ENCODE measurements at places on chromosomes 3 and 15.

- no peak for DNase-seq
These were observed 254.3 kb downstream of the ZNF621 start for GRCh38 chr3:40779039-40779438.

GRCh38 chr15:101244036-101244781, 7.6 kb downstream of the CHSY1 start:
- no peak for DNase-seq

DNA sequence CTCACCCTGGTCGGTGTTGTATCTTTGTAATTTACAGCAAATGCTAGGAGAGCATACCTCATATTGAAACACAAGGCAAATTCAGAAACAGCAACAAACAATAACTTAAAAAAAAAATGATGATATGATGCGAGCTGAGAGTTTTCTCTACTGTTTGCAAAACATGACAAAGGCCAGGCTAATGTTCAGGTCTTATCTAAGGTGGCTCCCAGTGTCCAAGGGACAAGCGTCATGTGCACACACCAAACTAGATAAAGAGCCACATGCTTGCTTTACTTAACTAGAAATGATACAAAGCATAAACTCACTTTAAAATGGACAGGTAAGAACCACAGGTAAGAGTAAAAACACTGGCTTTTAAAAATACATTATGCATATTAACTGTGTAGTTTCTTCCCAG, 375.9 kb downstream of the FOXP1 start:
- no peak for DNase-seq

DNA sequence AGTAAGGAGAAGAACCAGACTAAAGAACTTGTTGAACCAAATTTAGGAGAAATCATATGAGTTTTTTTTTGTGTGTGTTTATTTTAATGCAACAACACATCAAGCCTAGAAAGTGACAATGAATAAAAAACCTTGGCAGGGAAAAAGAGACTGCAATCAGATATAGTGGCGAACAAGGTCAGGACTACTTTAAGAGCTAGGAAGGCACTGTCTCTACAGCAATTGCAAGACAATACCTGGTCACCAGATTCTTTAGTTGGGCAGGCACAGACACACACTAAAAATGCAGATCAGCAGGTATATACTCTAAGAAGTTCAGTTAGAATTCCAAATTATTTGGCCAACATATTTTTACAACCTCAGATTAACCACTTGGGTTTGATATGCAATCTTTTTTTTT, 30.8 kb upstream of the GMPPB start:
- no peak for DNase-seq

GRCh38 chr3:64827431-64827830, 139.6 kb upstream of the ADAMTS9 start:
- no peak for DNase-seq

GRCh38 chr3:151265866-151266265, 12.5 kb downstream of the P2RY14 start:
- DNase-seq = no peak

- no peak for DNase-seq
These were observed 165.5 kb downstream of the ALCAM start for GRCh38 chr3:105532251-105532650.

- no peak for DNase-seq
These were observed 148.9 kb upstream of the TBC1D5 start for GRCh38 chr3:17891139-17891856.

DNA sequence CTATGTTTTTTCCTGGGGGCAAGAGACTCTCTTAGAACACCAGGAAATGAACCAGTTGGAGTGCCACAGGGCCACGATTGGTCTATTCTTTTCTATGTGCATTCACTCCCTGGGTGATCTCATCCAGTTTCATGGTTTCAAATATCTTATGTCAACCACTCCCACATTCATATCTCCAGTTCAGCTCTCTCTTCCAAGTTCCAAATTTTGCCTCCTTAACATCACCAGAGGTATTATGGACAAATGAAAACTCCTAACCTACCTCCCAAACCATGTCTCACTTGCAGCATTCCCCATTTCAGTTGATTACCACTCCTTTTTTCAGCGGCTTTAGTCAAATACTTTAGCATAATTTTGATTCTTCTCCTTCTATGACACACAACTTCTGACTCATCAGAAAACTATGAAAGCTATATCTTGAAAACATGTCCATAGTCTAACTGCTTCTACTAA, 203.1 kb upstream of the SEMA6D start:
- no peak for DNase-seq

DNA sequence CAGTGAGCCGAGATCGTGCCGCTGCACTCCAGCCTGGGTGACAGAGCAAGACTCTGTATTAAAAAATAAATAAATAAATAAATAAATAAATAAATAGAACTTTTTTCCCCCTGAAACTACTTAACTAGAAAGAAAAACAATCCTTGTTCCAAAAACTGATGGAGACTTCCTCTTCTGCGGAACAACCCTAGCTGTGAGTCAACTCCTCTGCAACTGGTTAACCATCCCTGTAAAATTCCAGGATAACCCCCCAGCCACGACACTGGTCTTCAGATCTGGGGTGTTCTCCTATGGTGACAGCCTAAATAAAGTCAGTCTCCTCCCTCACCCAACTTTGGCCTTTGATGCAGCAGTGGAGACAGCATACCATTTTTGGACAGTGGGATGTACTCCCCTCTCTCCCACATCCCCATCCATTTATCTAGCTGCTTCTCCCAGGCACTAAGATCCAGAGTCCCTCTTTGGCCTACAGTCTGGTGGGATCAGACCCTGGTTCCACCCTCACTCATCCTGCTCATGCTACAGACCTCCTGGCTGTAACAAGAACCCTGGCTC, 352.6 kb downstream of the OCA2 start:
- no peak for DNase-seq

DNA sequence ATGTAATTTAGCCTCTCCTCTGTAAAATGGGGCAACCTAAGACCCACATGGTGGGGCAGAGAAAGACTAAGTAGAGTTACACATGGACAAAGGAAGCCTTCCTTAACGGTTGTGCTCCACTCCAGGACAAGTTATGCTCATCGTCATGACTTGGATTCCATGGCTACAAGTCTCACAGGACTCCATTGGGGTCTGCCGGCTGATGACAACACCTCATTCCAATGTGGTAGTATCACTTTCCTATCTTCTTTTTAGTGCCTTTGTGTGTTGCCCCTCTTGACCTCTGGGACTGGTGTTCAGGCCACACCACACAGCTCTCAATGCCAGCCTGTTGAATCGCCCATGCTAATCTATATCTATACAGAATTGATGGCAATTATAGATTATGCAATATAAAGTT, 181.3 kb upstream of the WNT5A start:
- no peak for DNase-seq

DNA sequence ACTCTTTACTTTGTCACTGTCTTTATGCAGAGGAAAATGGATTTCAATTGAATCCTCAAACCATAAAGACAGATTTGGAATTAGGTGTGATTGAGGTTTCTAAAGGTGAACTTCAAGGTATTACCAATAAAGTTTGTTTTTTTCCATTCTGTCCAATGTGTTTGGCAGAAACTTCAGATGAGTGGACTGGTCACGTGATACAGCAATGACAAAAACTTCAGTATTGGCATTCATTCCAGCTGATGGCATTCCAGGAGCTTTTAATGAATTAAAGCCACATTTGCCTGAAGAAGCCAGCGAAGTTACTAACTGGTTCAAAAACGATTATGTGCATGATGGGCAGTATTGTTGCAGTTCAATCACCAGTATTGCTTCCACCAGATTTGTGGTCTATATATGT, 4.5 kb upstream of the MASP1 start:
- no peak for DNase-seq

DNA sequence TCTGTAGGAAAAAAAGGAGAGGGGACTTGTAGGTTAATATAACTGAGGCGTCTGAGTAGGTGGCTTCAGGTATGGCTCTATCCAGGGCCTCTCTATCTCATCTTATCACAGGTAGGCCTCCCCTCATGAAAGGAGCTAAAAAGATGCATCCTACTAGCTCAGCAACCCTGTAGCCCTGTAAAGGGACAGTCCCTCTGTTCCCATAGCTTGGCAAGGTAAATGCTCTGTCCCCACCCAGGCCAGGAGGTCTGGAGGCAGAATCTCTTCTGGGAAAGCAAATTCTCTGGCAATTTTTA, 135.2 kb downstream of the CHSY1 start:
- no peak for DNase-seq

GRCh38 chr3:42710323-42711021, 7.9 kb upstream of the HHATL start:
- no peak for DNase-seq

DNA sequence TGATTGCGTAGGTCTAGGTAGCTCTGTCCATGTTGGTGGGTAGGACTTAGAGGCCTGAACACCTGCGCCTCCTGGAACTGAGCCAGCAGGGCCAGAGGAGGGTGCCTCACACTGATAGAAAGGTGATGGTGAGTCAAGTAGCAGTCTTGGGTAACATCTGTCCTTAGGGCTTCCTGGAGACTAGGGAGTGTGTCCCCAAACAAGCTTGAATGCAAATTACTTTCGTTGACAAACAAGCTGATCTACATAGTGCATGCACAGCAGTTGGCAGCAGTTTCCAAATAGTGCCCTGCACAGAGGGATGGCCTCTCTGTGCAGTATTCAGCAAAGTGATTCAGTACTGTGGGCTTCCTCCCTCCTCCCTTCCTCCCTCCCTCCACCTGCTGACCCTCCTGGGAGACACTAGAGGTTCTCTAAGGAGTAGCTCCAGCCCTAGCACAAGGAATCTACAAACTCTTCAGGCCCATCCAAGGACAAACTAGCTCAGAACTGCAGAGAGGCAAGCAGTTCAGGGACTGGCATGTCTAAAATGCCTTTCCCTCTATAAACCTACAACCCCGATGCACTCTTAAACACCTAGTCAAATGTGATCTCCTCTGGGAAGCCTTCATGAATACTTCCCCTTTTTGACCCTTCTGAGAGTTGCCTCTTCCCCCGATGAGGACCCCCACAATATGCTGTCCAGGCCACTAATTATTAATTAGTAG, 61.0 kb downstream of the TLE3 start:
- DNase-seq = no peak

- DNase-seq = no peak
These were observed 91.7 kb downstream of the PIK3R4 start for GRCh38 chr3:130654921-130655320.

DNA sequence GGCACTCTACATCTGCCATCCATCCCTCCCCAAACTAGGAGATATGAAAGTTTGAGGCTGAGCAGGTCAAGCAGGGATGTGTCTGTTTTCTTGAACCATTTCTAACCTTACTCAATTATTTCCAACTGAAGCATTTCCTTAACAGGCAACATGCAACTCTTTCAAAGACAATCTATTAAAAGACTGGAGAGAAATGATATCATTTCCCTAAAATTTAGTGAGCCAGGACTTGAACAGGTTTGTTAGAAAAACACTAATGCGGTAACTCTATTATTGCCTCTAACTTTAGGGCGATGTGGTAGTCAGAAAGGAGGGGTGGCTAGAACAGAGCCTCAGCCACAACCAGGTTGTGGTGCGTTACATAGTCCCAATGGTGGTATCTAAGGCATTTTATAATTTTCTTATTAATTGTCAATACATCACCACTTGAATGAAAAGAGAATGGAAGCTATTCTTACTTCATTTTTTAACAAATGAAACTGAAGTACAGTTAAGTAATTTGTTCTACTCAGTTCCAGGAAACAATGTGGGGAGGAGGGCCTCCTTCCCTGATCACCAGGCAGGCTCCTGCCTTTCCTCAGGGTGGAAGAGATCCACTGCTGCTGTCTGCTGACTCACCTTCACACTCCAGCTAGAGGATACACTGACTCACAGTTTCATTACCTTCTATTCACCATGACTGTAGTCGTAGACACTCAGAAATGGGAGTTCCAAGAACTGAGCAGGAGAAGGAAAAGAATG, 22.8 kb downstream of the MYO1E start:
- DNase-seq = no peak

DNA sequence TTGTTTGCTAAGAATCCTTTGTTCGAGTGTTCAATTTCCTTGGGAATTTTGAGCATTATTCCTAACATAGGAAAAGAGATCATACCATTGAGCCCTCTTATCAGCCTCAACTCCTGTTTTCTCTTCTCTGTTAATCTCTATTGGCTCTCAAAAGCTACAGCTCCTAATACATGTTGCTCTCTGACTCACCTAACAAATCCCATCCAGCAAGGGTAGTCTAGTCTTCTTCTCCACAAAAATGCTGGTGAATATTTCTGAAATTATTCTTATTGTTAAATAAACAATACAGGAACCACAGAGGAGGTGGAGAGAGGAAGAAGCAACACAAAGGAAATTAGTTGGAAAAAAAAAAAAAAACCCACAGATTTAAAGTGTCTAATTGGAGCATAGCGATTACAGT, 325.8 kb upstream of the NAALADL2 start:
- no peak for DNase-seq

DNA sequence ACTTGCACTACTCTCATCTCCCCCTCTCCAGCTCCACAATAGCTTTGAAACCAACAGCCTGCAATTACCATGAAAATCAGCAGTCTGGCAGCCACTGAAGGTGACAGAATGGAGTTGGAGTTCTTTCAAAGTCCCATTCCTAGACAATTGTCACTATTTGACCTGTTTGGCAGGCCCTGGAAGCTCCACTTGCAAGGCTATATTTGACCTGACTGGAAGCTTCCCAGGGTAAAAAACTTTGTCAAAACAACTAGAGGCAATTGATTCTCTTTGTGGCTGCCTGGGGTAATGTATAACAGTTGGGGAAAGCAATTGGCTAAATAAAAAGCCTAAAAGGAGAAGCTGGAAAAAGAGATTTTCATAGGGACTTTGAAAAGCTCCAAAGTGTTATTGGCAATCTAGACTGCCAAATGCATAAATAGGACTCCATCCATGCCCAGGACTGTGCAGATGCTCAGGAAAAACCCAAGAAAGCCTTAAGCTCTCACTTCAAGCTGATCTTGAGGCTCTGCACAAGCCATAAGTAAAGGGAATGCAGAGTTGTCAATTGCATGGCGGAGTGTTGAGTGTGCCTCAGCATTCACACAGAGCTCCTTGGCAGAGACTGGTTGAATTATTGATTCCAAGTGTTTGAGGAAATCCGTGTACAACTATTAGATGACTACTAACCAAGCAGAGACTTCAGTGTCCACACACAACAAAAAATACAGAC, 18.3 kb downstream of the GREM1 start:
- DNase-seq = no peak

DNA sequence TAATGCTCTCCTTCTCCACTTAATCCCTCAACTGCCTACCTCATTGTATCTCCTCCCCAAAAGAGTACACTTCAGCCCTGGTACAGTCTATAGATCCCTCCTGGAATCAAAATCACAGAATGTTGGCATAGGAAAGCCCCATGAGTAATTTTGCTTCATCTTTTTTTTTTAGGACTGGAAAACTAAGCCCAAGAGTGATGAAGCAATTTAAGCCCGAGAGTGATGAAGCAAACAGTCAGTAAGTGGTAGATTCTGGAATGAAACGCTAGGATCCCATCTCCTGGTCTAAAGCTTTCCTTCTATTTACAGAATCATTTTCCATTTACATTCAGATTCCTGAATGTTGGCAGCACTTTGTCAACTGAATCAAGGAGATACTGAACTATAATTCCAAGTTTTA, 29.8 kb upstream of the PLAAT1 start:
- DNase-seq = no peak

Measured in activated CD4-positive, CD25-positive, alpha-beta regulatory T cell (primary cell).